ENCODE measurements at places on chromosomes 1 and 21. TPM values are rescaled to one million over a fixed set of nuclear protein-coding genes. Genes with fewer than 3 reads are reported as not detected.

Gene FCER1G
- total RNA-seq = 40.3 TPM

Gene DISP1
- 10.5 TPM for total RNA-seq

Gene LMOD1
- total RNA-seq = 60.0 TPM

Gene PFDN2
- 37.0 TPM for total RNA-seq

Gene GBP1
- total RNA-seq = 29.5 TPM

Gene HPCA
- not detected for total RNA-seq

Gene DENND2C
- 3.3 TPM for total RNA-seq

Gene IGSF3
- 1.1 TPM for total RNA-seq

Gene LIN28A
- total RNA-seq = not detected

Gene TFAP2E
- 0.64 TPM for total RNA-seq

Gene TMEM82
- not detected for total RNA-seq

Gene PCP4L1
- 0.32 TPM for total RNA-seq

Gene KCNJ6
- not detected for total RNA-seq

Gene TNFRSF14
- 75.8 TPM for total RNA-seq
